ENCODE measurements at places on chromosomes 7 and 10.

- no peak for DNase-seq
Observed at GRCh38 chr7:30177186-30177585, 42.4 kb downstream of the MTURN start.

- DNase-seq, result no peak
Observed at GRCh38 chr10:23361665-23362064, 17.1 kb upstream of the C10orf67 start.

GRCh38 chr10:5659702-5660528, 6.5 kb downstream of the ASB13 start:
- DNase-seq, result no peak

- no peak for DNase-seq
Observed at GRCh38 chr10:23479798-23480473, 41.1 kb downstream of the OTUD1 start.

- no peak for DNase-seq
Observed at GRCh38 chr10:129541200-129541599, 74.2 kb downstream of the MGMT start.

- DNase-seq, result no peak
Observed at GRCh38 chr10:69387500-69387899, 29.2 kb downstream of the TACR2 start.

- DNase-seq, result no peak
Observed at GRCh38 chr10:497289-497688, 192.2 kb downstream of the DIP2C start.

GRCh38 chr10:1057106-1057657, 997 bp downstream of the WDR37 start:
- DNase-seq, result no peak

DNA sequence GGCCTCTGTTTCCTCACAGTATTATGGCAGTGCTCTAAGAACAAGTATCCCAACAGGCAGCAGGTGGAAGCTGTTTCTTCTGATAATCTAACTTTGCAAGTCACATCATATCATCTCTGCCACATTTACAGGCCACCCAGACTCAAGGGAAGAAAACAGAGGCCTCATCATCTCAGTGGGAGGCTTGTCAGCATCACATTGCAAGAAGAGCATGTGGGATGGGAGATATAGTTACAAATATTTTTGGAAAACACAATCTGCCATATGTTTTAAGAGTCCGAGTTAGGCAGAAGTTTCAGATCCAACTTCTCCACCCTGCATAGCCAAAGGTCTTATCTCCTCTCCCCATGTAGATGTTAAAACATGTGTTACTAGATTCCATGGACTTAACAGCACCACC, 130.4 kb upstream of the PDE1C start:
- no peak for DNase-seq

DNA sequence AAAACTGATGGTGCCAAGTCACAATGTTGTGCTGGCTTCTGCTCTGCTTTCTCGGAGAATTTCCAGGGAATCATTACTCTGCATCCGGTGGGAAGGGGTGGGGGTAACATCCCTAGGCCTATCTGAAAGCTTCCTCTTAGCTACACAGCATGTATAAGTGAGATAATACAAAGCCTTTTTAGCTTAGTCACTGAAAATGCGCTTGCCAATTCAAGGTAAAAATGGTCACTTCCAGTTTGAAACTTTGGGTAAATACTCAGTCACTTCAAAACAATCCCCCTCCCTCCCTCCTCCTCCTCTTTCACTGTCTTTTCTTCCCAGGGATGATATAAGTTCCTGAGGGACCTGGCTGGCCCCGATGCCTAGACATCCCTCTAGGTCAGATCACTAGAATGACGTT, 57.3 kb upstream of the APBB1IP start:
- no peak for DNase-seq

- no peak for DNase-seq
Observed at GRCh38 chr10:79490400-79491142, 21.8 kb upstream of the EIF5AL1 start.

DNA sequence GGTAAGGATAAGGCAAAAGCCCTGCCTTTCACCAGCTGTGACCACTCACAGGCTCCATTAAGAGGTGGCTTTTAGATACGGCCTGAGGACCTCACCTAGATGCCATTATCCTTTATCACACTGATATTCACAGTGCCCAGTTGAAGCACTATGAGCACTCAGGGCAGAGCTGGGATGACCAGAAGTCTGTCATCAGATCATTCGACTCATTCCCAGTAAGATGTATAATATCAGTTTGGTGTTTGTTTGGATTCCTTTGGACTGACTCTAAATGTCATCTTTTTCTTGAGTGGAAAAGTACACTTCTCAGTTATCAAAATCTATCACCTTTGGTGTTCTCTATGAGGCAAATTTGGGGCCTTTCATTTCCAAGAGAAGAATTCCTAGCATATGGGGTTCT, 18.7 kb downstream of the CCDC136 start:
- no peak for DNase-seq

DNA sequence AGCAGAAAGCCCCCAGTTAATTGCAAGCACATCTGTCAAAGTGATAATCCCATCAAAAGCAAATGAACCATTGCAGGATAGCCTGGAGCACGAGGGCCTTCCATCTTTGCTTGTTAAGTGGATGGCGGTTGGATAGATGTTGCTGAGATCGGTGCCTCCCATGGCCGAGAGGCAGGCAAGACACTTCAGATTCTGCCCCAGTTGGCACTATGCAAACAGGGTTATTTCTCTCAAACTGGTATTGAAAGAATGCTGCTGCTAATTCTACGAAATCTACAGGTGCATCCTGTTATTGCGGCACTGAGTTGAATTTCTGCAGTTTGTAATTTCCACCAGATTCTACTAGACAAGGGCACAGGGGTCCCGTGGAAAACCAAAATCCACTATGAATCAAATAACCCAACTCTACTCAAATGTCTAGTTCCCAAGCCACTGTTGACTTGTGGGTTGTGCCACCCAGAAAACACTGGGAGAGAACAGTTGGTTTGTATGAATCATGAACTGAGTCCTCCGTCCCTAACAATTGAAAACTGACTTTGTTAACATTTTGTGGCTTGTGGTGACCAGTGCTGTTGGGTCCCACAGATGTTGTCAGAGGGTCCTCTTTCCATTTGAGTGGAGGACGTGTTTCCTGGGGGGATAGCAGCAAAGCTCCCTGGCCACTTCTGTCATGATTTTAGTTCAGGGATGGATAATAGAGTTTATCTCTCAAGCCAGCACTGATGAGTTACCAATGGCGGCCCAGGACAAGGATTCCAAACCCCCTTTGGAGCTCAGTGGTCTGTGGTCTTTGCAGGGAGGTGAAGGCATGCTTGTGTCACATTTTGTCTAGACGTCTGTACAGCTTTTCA, 7.1 kb upstream of the IL2RA start:
- DNase-seq, result no peak

- no peak for DNase-seq
Observed at GRCh38 chr7:130009848-130010688, 41.1 kb downstream of the ZC3HC1 start.

DNA sequence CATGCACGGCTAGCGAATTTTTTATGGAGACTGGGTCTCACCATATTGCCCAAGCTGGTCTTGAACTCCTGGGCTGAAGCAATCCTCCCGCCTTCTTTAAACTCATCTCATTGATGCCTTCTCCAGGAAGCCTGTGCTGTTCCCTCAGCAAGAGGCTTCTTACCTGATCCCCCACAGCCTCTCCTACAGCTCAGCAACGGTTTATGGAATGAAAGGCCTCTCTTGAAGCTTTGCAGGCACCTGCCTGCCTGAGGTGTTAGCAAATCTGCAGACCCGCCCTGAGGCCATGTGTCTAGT, 468 bp upstream of the TRIM56 start:
- no peak for DNase-seq

GRCh38 chr10:88794731-88795130, 7.8 kb upstream of the LIPM start:
- no peak for DNase-seq

DNA sequence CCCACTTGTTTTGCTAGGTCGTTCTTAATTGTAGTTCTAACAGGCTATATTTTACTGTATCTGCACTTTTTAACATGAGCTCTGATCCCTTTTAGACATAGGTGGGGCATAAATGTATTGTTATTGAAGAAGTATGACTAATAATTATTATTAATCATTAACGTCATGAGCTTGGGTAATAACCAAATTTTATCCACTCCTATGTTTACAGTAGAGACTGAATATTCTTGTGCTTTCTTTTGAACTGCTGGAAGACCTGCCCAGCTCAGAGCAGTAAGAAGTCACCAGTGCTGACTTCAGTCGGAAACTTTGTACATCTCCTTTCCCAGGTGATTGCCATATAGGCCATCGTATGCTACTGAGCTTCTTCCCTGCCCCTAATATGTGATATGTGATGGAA, 18.7 kb downstream of the PKD2L1 start:
- no peak for DNase-seq

- no peak for DNase-seq
Observed at GRCh38 chr10:86958901-86959736, 720 bp downstream of the SNCG start.

DNA sequence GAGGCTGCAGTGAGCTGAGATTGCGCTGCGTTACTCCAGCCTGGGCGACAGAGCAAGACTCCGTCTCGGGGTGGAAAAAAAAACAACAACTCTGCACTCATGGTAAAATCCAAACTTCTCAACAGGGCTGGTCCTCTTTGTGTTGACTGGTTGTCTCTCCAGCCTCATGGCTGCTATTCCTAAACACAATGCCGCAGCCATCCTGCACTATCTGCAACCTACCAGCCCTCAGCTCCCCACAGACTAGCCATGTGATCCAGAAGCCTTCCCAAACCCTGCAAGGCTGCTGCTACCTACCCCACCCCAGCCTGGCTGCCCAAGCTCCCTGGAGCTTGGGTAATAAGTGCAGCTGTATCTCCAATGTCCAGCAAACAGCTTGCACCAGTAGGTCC, 11.7 kb downstream of the ZYX start:
- no peak for DNase-seq

GRCh38 chr7:77837275-77837674, 38.7 kb downstream of the PHTF2 start:
- DNase-seq, result no peak

DNA sequence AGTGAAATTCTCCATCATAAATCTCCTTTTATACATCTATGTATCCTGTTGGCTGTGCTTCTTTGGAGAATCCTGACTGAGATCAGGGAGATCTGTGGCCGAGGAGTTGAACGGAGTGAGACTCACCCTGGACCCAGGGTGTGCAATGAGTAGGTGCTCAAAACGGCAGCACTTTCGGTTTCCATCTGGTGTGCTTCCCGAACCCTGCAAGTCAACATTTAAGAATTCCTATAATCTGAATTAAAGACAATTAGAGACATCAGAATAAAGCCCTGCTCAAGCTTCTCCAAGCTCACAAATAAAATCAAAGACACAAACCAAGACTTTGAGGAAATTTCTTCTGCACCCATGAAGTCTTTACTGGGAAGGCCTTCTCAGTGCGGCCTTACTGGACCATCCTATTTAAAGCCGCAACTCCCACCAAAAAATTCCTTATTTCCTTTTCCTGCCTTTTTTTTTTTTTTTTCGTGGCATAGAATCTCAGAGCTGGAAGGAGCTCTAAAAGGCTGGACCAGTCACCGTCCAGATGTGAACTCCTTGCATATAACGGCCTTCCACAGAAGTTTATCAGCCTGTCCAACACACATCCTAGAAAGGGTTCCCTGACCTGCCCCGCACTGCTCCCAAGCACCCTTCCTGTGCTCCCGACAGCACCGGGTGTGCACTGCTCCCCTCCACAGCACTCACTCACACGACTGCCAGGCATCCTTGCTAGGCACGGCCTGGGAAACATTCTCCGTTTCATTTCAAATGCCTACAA, 29.7 kb downstream of the GNA12 start:
- DNase-seq, result no peak

GRCh38 chr7:38070718-38071117, 107.3 kb upstream of the STARD3NL start:
- peak; percentile 19 for DNase-seq

DNA sequence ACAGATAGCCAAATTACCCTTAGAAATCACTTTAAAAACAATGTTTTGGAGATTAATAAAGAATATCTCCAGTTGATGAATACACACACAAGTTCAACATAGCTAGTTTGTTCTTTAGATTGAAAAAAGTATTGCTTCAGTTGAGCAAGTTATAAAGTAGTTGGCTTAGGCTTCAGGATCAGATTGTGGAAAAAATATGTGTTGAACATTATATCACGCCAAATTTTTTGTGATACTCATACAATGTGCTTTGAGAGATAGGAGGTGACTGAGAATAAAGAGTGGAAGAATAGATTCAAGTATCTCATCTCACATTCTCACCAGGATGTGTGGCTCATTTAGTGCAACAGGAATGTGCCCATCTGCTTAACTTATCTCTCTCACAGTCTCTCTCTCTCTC, 553.3 kb downstream of the HTR7 start:
- no peak for DNase-seq

DNA sequence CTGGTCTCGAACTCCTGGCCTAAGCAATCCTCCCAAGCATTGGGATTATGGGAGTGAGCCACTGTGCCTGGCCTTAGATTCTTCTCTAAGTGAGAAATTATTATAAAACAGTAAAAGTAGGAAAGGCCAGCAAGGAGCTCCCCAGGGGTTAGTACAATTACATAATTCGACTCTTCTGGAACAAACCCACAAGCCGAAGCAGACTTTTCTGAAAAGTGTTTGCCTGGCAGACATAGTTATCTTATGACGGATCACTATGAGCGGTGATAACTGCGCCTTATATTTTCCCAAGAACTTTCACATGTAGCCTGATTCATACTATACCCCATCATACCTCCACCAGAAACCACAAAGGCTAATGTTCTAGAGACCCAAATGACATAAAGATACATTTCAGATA, 30.2 kb upstream of the SH3PXD2A start:
- no peak for DNase-seq

DNA sequence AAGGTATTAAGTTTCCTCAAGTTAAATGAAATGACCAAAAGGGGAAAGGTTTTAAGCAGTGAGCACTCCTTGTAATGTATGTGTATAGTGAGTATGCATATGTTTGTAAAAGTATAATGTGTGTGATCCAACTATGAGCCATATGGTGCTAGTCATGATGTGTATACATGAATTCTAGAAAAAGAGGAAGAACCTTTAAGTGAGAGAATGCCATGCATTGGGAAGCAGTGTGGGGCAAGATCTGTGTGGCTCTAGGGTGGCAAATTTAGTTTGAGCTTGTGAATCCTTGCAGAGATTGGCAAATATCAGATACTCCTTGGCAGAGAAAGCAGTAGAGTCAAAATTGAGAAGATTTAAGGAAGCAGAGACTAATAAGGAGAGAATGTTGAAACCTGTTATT, 435.0 kb downstream of the AUTS2 start:
- no peak for DNase-seq

- DNase-seq, result no peak
Observed at GRCh38 chr10:122492999-122493481, 31.7 kb downstream of the HTRA1 start.

- no peak for DNase-seq
Observed at GRCh38 chr10:109962247-109962646, 38.9 kb upstream of the XPNPEP1 start.

GRCh38 chr10:3523309-3524050, 261.5 kb downstream of the KLF6 start:
- DNase-seq, result no peak

DNA sequence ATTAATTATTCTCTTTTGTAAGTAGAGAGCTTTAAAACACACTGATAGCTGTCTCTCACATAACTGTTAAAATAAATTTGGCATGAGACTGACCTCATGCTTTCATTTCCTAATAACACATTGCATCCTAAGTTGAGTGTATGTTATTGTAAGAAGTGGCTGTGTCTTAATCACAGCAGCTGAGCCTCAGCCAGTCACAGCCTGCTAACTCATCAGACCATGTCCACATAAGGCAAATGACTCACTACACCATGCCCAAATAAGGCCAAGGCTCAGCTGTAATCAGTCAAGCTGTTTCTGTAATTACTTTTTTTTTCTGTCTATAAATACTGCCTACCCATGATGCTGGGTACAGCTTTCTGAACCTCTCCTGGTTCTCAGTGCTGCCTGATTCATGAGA, 860.9 kb downstream of the XPNPEP1 start:
- no peak for DNase-seq
